ENCODE measurements at places on chromosomes 4 and X. TPM values are rescaled to one million over a fixed set of nuclear protein-coding genes. Genes with fewer than 3 reads are reported as not detected.

DNA sequence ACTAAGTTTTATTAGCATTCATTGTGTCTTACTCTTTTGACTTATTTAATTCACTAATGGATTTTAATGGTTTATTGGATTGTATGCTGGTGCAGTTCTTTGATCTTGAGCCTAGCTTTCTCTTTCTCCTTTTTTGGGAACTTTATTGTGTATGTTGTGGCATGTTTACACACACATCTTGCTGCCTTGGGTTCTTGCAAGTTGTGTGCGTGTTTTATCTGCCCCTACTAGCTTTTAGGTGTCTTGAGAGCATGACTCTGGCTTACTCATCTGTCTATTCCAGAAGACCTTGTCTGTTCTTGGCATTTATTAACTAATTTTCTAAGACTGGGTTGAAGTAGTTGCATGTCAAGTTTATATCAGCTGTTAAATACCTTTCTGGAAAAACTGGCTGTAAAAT lies 2.7 kb downstream of the TMEM165 start:
- peak; percentile 79 for DNase-seq
- no peaks in the 10 kb centered on the region for H3K27me3 ChIP-seq
- peaks cover 18% of the 10 kb centered on the region for H3K4me1 ChIP-seq
- peak overlapping the region; percentile 89 for H3K4me3 ChIP-seq

DNA sequence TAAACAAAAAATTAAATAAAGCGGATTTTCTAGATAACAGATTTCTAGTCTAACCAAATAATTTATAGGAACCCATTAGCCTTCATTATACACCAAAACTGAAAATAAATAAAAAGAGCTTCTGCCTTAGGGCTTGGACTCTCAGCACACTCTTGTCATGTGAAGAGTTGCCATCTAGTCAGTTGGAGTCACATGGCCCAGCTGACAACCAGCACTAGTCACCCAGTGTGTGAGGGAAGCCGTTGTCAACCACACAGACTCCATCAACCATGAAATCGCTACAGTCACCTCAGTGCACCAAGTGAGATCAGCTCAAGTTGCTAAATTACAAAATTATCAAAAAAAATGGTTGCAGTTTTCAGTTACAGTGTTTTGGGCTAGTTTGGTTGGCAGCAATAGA lies 470.0 kb downstream of the GASK1B start:
- H3K36me3 ChIP-seq, result no peaks in the 10 kb centered on the region
- H3K27me3 ChIP-seq, result no peaks in the 10 kb centered on the region
- DNase-seq, result no peak
- H3K27ac ChIP-seq, result no peak overlapping the region
- H3K4me1 ChIP-seq, result no peaks in the 10 kb centered on the region

DNA sequence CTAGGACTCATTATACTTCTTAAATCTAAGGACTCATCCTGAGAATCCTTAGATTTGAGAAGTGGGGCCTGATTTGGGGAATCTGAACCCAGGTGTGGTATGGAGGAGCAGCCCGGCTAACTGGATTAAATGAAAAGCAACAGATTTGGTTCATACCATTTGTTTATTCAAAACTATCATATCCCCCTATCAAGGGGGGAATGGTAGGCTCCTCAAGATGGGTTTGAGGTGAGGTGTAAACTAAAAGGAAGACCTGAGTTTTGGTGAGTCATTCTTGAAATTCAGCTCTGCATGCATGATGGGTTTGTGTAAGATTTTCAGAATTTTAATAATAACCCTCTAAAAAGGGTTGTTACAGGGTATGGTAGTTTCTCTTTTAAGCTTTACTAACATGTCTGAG lies 53.4 kb downstream of the CASP6 start:
- no peaks in the 10 kb centered on the region for H3K27me3 ChIP-seq
- no peaks in the 10 kb centered on the region for H3K36me3 ChIP-seq
- no peak overlapping the region for H3K4me3 ChIP-seq
- no peaks in the 10 kb centered on the region for H3K4me1 ChIP-seq
- DNase-seq, result no peak

UGT2B10 gene
- total RNA-seq, result not detected

- no peaks in the 10 kb centered on the region for H3K36me3 ChIP-seq
- no peak overlapping the region for H3K4me3 ChIP-seq
- no peaks in the 10 kb centered on the region for H3K27me3 ChIP-seq
- H3K4me1 ChIP-seq, result peaks cover 7% of the 10 kb centered on the region
- no peak overlapping the region for H3K27ac ChIP-seq
Observed at GRCh38 chr4:87559090-87559837, 30.1 kb upstream of the SPARCL1 start.

DNA sequence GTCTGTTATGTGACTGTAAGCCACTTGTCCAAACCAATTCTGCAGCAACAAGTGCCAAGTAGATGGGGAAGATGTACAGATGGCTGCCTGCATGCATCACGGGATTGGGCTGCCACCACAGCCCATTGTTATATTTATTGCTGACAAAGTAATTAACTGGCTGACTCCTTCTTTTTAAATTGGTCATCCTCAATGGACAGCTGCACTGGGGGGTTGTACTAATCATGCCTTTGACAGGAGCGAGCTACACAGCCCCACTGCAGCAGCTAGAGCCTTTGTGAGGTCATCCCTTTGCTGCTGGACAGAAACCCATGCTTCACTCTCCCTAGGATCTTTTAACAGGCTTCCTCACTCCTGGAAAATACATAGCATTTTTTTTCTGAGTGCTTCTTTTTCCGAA lies 146.7 kb upstream of the CXXC4 start:
- H3K27ac ChIP-seq, result no peak overlapping the region
- no peak overlapping the region for H3K4me3 ChIP-seq
- no peaks in the 10 kb centered on the region for H3K4me1 ChIP-seq
- no peak for DNase-seq

- H3K4me1 ChIP-seq, result peaks cover 16% of the 10 kb centered on the region
- no peaks in the 10 kb centered on the region for H3K27me3 ChIP-seq
- H3K36me3 ChIP-seq, result no peaks in the 10 kb centered on the region
- peak overlapping the region; percentile 90 for H3K4me3 ChIP-seq
Observed at GRCh38 chr4:169611157-169611556, 1.2 kb downstream of the NEK1 start.

GRCh38 chr4:23969635-23970145 lies 79.8 kb upstream of the PPARGC1A start:
- H3K4me1 ChIP-seq, result no peaks in the 10 kb centered on the region
- no peak overlapping the region for H3K4me3 ChIP-seq
- no peak overlapping the region for H3K27ac ChIP-seq
- DNase-seq, result no peak
- no peaks in the 10 kb centered on the region for H3K36me3 ChIP-seq
- H3K27me3 ChIP-seq, result 0 out of 2 replicates have a peak, but pooled peaks cover 6% of the 10 kb centered on the region

GRCh38 chrX:148647651-148648050 lies 147.2 kb downstream of the AFF2 start:
- no peaks in the 10 kb centered on the region for H3K4me1 ChIP-seq
- no peak overlapping the region for H3K4me3 ChIP-seq
- H3K36me3 ChIP-seq, result no peaks in the 10 kb centered on the region
- H3K27me3 ChIP-seq, result no peaks in the 10 kb centered on the region

- 0 out of 2 replicates have a peak, but pooled peaks cover 3% of the 10 kb centered on the region for H3K27me3 ChIP-seq
- no peak overlapping the region for H3K4me3 ChIP-seq
- H3K36me3 ChIP-seq, result no peaks in the 10 kb centered on the region
- no peaks in the 10 kb centered on the region for H3K4me1 ChIP-seq
- H3K27ac ChIP-seq, result no peak overlapping the region
Observed at GRCh38 chrX:31661280-31661810, 589.5 kb upstream of the FTHL17 start.

TMPRSS11E gene
- total RNA-seq, result not detected

DNA sequence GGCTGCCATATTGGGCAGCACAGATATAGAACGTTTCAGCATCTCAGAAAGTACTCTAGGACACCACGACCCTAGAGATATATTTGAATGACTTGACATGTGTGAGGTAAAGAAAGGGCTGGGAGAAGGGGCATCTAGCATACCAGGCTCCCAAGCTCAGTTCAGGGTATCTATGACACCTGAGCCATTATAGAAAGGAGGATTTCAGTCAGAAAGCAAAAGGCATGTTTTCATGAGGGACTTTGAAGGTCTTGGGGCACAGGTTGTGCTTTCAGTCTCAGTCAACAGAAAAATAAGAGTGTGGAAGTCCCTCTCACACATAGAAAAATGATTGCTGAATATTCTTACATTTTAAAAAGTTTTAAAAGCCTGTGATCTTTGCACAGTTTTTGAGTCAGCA lies 51.6 kb downstream of the NIPAL1 start:
- H3K27me3 ChIP-seq, result no peaks in the 10 kb centered on the region
- H3K36me3 ChIP-seq, result no peaks in the 10 kb centered on the region
- H3K4me1 ChIP-seq, result no peaks in the 10 kb centered on the region
- no peak overlapping the region for H3K27ac ChIP-seq
- no peak overlapping the region for H3K4me3 ChIP-seq
- no peak for DNase-seq

DNA sequence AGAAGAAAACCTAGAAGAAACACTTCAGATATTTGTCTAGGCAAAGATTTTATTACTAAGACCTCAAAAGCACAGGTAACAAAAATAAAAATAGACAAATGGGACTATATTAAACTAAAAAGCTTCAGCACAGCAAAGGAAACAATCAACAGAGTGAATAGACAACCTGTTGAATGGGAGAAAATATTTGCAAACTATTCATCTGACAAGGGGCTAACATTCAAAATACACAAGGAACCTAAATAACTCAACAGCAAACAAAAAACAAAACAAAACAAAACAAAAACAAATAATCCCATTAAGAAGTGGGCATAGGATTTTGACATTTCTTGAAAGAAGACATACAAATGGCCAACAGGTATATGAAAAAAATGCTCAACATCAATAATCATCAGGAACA lies 192.7 kb upstream of the ZCCHC13 start:
- H3K27ac ChIP-seq, result no peak overlapping the region
- DNase-seq, result no peak
- no peaks in the 10 kb centered on the region for H3K36me3 ChIP-seq
- no peaks in the 10 kb centered on the region for H3K27me3 ChIP-seq
- H3K4me1 ChIP-seq, result no peaks in the 10 kb centered on the region

- no peaks in the 10 kb centered on the region for H3K27me3 ChIP-seq
- no peak overlapping the region for H3K27ac ChIP-seq
- no peak for DNase-seq
- no peaks in the 10 kb centered on the region for H3K4me1 ChIP-seq
Observed at GRCh38 chr4:25783943-25784342, 78.8 kb downstream of the SEL1L3 start.

DNA sequence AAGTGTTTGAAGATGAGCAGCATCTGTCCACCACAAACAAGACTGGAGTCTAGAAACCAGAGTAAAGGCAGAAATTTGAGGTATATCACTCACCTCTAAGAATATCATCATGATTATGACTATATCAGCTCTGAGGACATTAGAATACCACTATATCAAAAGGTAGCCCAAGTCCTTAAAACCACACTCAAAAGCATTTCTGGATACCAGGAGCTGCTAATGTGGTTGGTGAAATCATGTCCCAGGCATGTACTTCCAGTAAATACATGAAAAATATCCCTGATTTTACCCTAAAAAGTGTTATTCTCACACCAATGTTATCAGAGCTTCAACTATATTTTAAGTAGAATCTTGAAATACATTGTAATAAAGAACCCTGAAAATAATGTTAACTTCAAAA lies 136.3 kb upstream of the SMAD1 start:
- H3K4me1 ChIP-seq, result 0 out of 2 replicates have a peak, but pooled peaks cover 5% of the 10 kb centered on the region
- DNase-seq, result peak; percentile 29
- H3K27me3 ChIP-seq, result no peaks in the 10 kb centered on the region
- H3K4me3 ChIP-seq, result no peak overlapping the region
- no peak overlapping the region for H3K27ac ChIP-seq
- no peaks in the 10 kb centered on the region for H3K36me3 ChIP-seq

DNA sequence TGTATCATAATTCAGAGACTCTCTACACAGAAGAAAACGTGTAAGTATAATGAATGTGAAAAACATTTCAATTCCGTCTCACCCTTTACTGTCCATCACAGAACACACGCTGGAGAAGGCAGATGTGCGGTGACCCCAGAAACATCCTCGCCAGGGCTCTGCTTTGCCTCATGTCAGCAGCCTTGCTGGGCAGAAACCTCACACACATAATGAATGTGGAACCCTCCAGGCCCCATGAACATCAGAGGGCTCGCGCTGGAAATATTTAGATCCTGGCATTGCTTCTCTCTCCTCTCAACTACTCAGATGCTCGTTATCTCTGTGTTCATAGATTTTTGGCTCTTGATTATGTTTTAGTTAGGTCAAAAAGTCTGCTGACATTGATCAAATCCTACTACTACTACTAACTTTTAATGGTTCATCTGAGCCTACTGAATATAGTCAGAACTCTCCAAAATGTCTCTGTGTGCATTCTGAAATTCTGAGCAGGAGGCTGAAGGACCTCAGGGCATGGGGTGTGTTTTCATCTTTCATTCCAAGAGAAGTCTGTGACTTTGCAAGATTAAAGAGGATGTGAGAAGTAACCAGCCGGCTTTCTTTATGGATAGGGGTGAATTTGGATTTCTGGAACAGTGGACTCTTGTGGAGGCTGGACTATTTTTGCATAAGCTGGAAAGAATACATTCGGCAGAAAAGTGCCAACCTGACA lies 27.0 kb downstream of the SMIM43 start:
- no peak overlapping the region for H3K27ac ChIP-seq
- H3K4me1 ChIP-seq, result peaks cover 3% of the 10 kb centered on the region
- H3K36me3 ChIP-seq, result no peaks in the 10 kb centered on the region
- H3K27me3 ChIP-seq, result no peaks in the 10 kb centered on the region
- no peak for DNase-seq
- H3K4me3 ChIP-seq, result no peak overlapping the region

GRCh38 chrX:135309430-135309923 lies at the start of gene ETDC:
Gene ETDC, plus strand, starts transcription at chrX:135309480. Its CDS starts 0 bp downstream, at chrX:135309480.
- H3K27ac ChIP-seq, result no peak within 1 kb of the TSS
- no peak for DNase-seq
- H3K27me3 ChIP-seq, result no peaks in the 10 kb centered on the region
- no peak within 1 kb of the TSS for H3K4me3 ChIP-seq

CT55 gene
- not detected for total RNA-seq

GRCh38 chr4:153067376-153067775 lies 131.3 kb downstream of the FHDC1 start:
- no peaks in the 10 kb centered on the region for H3K4me1 ChIP-seq
- no peaks in the 10 kb centered on the region for H3K27me3 ChIP-seq
- DNase-seq, result peak; percentile 62
- no peak overlapping the region for H3K4me3 ChIP-seq
- no peak overlapping the region for H3K27ac ChIP-seq

LUZP4 gene
- total RNA-seq, result not detected

CFAP299 gene
- not detected for total RNA-seq

GRCh38 chrX:130895299-130895698 lies 7.7 kb downstream of the ENOX2 start:
- peaks cover 19% of the 10 kb centered on the region for H3K4me1 ChIP-seq
- H3K4me3 ChIP-seq, result no peak overlapping the region
- H3K27me3 ChIP-seq, result no peaks in the 10 kb centered on the region

DNA sequence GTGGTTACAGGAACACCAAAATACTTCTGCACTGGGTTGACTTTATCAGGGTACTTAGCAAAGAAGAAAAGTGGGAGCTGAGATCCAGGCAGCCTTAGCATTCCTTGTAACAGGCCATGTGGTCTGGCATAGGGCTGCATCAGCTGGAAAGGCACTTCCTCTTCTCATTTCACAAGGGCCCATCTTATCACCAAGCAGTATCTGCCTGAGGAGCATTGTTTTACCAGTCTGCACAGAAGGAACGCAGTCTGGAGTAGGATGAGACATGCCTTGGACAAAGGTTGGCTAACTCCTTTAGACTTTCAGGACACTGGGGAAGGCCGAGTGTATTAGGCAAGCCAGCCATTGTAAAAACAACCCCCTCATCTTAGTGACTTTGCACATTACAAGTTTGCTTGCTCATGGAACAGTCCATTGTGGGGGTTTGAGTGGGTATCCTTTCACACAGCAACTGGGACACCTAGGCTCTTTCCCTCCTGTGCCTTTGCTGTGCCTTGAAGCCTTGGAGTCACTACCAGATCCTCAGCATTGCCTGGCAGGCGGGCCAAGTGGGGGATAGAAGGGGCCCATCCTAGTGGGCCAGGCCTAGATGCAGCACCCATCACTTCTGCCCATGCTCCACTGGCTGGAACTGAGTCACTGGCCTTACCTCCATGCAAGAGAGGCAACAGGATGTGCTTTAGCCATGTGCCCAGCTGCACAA lies 4.6 kb downstream of the SUV39H1 start:
- no peaks in the 10 kb centered on the region for H3K36me3 ChIP-seq
- no peak overlapping the region for H3K27ac ChIP-seq
- no peak for DNase-seq
